ENCODE measurements at places on chromosomes 11 and 22.
A peak's percentile ranks its signal among the peaks of the same experiment; 100 is the strongest.

DNA sequence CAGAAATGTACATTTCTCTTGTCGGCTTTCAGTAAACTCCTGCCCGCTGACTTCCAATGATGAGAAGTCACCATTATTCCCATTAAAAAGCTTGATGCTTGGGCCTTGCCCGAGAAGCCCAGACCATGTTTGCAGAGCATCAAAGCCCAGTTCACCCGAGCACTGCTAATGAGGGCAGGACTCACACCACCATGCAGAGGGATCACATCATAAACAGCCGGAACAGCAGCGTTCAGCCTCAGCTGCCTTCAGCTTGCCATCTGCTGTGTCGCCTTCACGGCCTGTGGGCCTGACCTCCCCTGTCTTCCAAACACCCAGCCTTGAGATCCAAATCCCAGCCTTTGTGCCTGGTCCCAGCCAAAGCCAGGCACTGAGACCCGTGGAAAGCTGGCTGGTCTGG, 105.4 kb upstream of the CSNK2A3 start:
- DNase-seq, result no peak

DNA sequence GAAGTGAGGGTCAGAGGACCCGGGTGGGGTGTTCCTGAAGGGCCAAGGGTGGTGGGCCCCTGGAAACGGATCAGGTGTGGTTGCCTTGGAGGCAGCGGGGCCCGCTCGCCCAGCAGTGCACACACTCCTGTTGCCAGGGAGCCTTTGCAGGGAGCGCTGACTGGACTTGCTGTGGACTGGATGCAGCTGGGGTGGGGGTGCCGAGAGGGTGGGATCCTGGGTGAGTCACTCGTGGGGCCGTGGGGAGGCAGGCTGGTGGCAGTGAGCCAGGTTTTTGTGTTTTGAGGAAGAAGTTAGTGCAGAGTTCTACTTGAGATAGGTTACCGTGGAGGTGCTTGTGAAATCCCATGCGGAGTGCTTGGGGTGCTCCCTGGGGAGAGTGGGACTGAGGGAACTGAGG, 1.3 kb downstream of the MRPL23 start:
- DNase-seq, result no peak

- peak; percentile 30 for DNase-seq
Measured at GRCh38 chr22:40070701-40071100, 75.9 kb downstream of the FAM83F start.

GRCh38 chr22:49011379-49011768, 816.3 kb downstream of the BRD1 start:
- DNase-seq, result no peak

DNA sequence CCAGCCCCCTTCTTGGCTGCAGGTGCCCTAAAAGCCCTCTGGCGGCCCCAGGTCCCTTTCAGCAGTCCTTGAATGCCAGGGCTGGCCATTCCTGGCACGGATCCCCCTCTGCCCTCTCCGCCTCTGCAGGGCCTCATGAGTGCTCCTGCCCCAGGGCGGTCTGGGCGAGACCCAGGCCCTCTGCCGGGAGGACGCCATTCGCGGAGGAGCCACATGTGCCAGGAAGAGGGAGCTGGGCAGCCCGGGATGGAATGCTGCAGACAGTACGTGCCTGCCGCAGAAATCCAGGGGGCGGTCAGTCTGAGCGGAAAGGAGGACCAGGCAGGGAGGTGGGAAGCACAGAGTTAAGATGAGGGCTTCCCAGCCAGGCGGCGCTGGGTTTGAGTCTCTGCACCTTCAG, 2.8 kb downstream of the CABP7 start:
- no peak for DNase-seq

All from GM12865 (cell line).